ENCODE measurements at places on chromosomes 3 and 15. TPM values are rescaled to one million over a fixed set of nuclear protein-coding genes. Genes with fewer than 3 reads are reported as not detected.

GRCh38 chr3:5188419-5189221, 1.1 kb downstream of the EDEM1 start:
- DNase-seq = peak; percentile 24

DNA sequence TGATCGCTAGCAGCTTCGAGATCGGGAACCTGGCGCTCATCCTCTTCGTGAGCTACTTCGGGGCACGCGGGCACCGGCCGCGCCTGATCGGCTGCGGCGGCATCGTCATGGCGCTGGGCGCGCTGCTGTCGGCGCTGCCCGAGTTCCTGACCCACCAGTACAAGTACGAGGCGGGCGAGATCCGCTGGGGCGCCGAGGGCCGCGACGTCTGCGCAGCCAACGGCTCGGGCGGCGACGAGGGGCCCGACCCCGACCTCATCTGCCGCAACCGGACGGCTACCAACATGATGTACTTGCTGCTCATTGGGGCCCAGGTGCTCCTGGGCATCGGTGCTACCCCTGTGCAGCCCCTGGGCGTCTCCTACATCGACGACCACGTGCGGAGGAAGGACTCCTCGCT, 62.5 kb downstream of the SLCO3A1 start:
- DNase-seq = no peak

The KLHDC8B gene
- 41.1 TPM for polyA plus RNA-seq

DNA sequence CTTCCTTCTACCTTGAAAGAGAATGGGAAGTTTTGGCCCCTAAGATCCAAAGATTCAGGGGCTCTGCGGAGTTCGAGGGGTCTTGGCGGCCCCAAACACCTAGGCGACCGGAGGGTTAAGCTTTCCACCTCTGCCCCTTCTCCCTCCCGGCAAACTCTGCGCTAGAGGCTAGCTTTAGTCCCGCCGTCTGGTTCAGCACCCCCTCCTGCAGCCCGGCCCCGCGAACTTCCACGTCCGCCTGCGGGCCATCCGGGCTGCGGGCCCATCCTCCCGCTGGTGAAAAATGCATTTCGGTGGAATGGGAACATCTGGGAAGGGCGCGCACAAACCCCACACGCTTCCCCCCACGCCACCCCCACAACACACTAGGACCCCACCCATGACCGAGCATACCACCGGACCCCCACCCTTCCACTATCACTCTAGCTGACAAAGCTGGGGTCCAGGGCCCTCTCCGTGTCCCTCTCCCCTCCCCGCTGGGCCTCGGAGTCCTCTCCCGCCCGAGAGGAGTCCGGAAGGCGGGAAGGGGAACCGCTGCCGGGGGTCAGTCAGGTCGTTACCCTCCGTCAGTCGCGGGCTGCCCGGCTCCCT, 1.0 kb downstream of the SHOX2 start:
- DNase-seq = no peak

DNA sequence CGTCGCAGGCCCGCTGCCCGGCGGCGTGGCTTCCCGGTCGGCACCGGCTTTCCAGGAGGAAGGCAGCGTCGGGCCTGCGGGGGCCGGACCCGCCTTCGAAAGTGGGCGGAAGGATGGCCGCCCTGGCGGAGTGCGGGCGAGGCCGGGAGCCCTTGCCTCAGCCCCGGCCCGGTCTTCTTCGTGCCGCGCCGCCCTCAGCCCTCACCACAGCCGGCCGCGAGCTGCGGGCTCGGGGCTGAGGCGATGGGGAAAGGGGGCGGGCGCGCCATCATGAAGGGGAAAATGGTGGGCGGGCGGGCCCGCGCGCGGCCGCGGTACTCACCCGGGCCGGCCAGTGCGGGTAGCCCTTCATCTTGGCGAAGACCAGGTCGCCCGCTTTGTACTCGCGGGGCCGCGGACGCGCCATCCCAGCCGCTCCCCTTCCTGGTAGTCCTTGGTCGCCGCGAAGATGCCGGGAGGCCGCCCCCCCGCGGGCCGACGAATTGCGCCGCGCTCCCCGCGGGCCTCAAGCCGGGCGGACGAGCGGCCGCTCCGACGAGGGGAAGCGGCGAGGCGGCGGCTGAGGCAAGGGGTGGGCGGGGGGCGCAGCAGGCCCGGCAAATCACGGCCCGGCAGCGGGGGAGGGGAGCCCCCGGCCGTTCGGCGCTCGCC, 489 bp downstream of the HDGFL3 start:
- peak; percentile 50 for DNase-seq

DNA sequence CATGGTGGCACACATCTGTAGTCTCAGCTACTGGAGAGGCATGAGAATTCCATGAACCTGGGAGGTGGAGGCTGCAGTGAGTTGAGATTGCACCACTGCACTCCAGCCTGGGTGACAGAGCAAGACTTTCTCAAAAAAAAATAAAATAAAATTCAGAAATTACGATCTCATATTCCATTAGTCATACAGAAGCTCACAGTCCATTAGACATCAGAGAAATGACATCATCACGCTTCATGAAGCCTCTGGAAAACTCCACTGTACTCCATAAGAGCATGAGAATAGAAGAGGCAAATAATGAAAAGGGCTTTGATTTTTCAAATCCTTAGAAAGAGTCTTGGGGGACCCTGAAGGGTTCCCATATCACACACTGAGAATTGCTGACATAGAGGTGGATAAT, 145.0 kb upstream of the MITF start:
- no peak for DNase-seq

- no peak for DNase-seq
These were observed 7.3 kb downstream of the BOC start for GRCh38 chr3:113218681-113219045.

The IL17RD gene
- polyA plus RNA-seq = 66.6 TPM

DNA sequence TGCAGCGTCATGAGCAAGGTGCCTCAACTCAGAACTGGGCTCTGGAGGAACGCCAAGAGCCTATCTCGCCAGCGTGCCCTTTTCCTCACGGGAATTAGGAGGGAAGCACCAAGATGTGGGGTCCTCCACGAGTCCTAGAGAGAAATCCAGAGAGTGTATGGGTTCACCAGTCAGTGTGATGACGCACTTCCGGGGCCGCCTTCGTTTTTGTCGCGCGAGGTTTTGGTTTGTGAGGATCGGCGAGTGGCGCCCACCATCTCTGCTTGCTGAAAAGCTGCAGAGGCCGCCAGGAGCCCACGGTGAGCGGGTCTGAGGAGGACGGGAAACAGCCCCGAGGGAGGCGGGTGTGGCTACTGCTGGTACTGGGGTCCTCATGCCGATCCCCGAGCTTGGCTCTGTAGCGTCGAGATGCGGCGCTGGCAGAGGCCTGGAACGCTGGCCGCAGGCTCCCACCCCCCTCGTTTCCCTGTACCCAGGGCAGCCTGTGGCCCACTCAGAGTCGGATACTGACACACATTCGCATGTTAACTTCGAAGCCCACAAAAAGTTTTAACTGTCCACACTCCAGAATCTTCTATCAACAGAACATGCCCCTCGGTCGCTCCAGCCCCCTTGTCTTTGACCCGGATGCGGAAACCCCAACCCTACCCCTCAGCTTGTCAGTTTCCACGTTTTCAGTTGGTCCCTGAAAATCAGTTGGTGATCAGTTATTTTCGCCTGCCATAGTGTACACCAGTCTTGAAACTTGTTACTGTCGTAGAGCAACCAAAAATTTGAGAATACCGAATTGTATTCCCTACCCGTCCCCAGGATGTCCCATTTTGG, 30.4 kb downstream of the ZNF662 start:
- DNase-seq = peak; percentile 50

GRCh38 chr3:54999159-54999558, 71.3 kb upstream of the LRTM1 start:
- DNase-seq = no peak

The MORC1 gene
- 0.57 TPM for polyA plus RNA-seq

- no peak for DNase-seq
These were observed 79.7 kb upstream of the PRR20G start for GRCh38 chr3:127367593-127367992.

The GCSAM gene
- polyA plus RNA-seq = 3.0 TPM

The TRIM42 gene
- not detected for polyA plus RNA-seq

GRCh38 chr15:75659141-75659771, 11.5 kb downstream of the SNX33 start:
- no peak for DNase-seq

DNA sequence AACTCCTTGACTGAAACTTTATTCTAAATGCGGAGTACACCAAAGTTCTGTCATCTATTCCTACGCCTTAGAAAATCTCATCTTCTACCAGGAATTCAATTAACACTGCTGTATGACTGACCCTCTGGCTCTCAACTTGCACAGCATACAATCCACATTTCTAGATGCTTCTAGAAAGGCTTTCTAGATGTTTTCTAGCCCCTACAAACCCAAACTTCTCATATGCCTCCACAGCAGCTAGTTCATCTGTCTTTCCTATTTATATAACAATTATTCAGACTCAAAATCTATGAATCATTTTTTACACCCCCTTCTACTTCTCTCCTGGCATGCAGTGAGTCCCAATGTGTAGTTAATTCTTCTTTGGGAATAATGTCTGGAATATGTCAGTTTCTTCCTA, 13.2 kb downstream of the INO80 start:
- no peak for DNase-seq
